Stimulated activated CD4-positive, alpha-beta T cell treated with anti-CD3 and anti-CD28 coated beads, Interleukin-4, amount 100 ng/mL, for 1 hour (primary cell): ENCODE measurements at places on chromosomes 13 and 19.
A peak's percentile ranks its signal among the peaks of the same experiment; 100 is the strongest.

- peak; percentile 57 for DNase-seq
These were observed 75.1 kb downstream of the GNG7 start for GRCh38 chr19:2627319-2627829.

- DNase-seq = no peak
These were observed 957.1 kb downstream of the PCDH9 start for GRCh38 chr13:66273011-66273410.

- no peak for DNase-seq
These were observed 125.3 kb upstream of the RXFP2 start for GRCh38 chr13:31614073-31614472.

- peak; percentile 61 for DNase-seq
These were observed 2.2 kb upstream of the CLEC17A start for GRCh38 chr19:14580623-14581237.

- peak; percentile 37 for DNase-seq
These were observed 60.4 kb downstream of the ADGRE1 start for GRCh38 chr19:6947745-6948144.

GRCh38 chr19:30669329-30670010 is 297.3 kb downstream of the ZNF536 start:
- DNase-seq = peak; percentile 57

DNA sequence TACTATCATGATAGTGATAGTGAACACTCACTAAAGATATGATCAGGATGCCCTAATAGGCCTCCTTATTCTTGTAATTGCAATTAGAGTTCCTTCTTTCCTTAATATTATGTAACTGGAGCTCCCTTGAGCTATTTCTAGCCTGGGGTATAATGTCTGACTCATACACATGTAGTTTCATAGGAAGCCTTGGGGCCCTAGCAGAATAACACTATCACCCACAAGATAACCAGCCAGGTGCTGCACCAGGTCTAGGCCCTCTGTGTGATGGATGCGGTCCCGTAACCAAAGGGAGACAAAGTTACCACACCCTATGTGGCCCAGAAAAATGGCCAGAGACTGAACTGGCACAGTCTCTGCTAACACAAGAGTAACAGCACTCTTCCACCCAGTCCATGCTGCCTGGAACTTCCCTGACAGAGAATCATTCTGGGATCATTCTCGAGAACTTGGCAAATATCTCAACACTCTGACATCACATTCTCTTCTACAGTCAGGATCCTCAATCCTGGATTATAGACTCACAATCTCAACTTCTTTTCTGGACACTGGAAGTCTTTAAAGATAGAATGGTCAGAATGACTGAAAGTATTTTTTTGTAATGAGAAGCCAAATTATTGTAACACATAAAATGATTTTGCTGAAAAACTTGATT is 32.6 kb upstream of the IGFL4 start:
- no peak for DNase-seq

- DNase-seq = no peak
These were observed 513.7 kb downstream of the GPC6 start for GRCh38 chr13:93740334-93740733.

DNA sequence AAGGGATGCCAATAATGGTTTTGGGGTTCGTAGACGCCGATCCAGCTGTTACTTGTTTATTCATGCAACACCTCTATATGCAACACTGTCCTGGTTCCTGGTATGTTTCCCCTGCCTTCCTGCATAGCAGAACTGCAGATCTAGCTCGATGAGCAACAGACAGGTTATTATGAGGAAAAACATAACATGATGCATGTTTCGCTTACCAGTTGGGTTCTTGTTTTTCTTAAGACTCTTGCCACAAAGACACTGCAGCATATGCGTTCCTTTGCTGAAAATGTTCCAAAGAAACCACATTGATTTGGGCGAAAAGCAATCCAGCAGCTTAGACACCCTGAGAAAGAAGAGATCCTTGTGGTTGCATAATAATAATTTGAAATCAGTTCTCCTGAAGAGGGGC is 583 bp downstream of the FGF14 start:
- no peak for DNase-seq

GRCh38 chr19:36573895-36574720 is 1.0 kb upstream of the ZNF529 start:
- DNase-seq = no peak
